ENCODE measurements at places on chromosomes 4 and X. TPM values are rescaled to one million over a fixed set of nuclear protein-coding genes. Genes with fewer than 3 reads are reported as not detected.

- DNase-seq: no peak
Observed at GRCh38 chr4:52939739-52940138, 77.6 kb downstream of the RASL11B start.

- DNase-seq: peak; percentile 69
Observed at GRCh38 chr4:127214016-127214415, 418.7 kb upstream of the INTU start.

Gene SCML1
- 20.5 TPM for polyA plus RNA-seq

DNA sequence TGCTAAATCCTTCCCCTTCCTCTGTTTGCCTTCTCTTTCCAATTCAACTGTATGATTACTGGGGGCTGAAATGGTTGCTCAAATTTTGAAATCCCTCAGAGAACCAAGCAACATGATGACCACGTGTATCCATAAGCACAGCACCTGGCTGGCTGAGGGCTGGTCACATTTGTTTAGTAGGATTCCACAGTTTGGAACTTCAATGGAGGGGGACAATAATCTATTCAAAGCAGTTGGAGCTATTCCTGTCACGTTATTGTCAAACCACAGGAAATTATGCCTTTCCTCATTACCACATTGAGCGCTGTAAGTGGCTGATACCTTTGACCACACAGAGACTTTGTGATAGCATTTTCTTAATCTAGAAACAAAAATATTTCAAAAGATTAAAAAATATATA, 7.0 kb downstream of the TMSB4X start:
- no peak for DNase-seq

Gene MAML3
- 13.3 TPM for polyA plus RNA-seq

Gene IL1RAPL1
- polyA plus RNA-seq: 0.33 TPM

- no peak for DNase-seq
Observed at GRCh38 chrX:135541351-135541750, 20.9 kb downstream of the INTS6L start.

DNA sequence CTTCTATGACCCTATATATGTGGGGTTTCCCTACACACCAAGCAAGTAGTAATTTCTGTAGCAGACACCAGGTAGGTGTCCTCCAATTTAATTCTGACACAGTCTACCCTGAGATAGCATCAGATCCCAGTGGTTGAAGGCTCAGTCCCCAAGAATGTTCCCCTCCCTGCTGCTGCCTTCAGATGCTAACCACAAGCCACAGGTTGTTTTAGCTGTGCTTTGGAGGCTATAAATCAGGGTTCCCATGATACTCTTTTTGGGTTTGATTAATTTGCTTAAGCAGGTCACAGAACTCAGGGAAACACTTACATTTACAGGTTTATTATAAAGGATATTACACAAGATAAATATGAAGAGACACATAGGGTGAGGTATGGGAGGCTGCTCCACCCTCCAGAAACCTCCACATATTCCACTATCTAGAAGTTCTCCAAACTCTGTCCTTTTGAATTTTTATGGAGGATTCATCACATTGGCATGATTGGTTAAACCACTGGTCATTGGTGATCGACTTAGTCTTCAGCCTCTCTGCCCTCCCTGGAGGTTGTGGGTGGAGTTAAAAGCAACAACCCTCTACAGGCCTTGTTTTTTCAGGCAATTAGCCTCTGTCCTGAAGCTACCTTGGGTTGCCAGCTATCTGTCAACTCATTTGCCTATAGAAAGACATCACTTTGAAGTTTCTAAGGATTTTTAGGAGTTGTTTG, 50.8 kb downstream of the GRIA2 start:
- no peak for DNase-seq

DNA sequence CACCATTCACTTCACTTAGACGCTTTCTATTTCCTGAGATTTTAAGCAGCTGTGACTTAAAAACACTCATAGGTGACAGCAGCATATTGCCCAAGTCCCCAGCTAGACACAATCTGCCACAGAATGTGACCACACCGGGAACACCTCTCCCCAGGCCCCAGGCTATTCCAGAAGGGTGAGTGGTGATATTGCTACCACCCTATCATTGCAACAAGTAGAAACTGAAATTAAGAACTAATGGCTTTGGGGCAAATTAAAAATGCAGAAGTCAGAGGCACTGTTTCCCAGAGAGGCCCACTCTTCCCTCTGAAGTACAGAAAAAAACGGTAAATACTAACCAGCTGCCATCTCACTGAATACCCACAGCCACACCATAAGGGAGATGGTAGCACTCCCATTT, 35.0 kb downstream of the QDPR start:
- no peak for DNase-seq

DNA sequence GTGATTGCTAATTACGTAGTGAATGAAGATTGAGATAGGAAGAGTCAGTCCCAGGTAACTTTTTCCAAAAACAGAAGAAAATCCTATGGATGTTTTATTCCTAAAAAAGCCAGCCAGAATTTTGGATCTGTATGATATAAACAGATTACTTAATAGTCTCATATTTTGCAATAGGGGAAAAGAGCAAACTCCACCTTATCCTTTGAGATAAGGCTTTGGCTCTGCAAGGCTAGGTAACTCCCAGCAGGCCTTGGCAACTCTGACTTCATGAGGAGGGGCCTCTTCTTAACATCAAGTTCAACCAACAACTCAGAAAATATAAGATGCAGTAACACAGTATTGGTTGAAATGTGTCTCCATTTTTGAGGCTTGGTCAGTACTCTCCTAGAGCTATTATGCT, 98.7 kb upstream of the SLC4A4 start:
- no peak for DNase-seq

DNA sequence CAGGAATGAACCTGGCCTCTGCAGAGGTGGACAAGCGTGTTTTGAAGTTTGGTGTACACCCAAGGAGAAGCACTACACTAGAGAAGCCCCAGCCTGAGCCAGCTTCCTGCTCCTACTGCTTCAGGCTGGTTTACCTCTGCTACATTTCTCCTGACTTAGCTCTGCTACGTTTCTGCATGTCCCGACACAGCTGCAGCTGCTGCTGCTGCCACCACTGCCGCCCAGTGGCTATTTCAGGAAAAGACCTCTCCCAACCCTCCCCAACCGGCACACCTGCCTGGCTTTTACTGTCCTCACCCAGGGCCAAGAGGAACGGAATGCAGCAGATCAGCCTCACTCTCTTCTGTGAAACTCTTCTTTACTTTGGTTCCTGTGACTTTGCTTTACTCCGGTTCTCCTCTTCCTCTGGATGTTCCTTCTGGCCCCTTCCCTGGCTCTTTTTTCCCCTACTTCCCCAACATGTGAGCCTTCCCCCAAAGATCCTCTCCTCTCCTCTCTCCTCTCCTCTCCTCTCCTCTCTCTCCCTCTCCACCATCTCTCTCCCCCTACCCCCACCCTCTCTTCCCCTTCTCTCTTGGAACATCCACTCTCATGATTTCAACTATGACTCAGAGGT, 3.1 kb upstream of the P2RY4 start:
- peak; percentile 4 for DNase-seq

Gene KCNIP4
- polyA plus RNA-seq: 4.1 TPM

Gene NXT2
- polyA plus RNA-seq: 25.2 TPM

GRCh38 chrX:9160698-9161329, 126.9 kb upstream of the FAM9B start:
- DNase-seq: no peak

GRCh38 chrX:31061091-31061490, 10.8 kb downstream of the FTHL17 start:
- no peak for DNase-seq

- DNase-seq: no peak
Observed at GRCh38 chr4:77079281-77079680, 3.5 kb upstream of the CCNI start.

DNA sequence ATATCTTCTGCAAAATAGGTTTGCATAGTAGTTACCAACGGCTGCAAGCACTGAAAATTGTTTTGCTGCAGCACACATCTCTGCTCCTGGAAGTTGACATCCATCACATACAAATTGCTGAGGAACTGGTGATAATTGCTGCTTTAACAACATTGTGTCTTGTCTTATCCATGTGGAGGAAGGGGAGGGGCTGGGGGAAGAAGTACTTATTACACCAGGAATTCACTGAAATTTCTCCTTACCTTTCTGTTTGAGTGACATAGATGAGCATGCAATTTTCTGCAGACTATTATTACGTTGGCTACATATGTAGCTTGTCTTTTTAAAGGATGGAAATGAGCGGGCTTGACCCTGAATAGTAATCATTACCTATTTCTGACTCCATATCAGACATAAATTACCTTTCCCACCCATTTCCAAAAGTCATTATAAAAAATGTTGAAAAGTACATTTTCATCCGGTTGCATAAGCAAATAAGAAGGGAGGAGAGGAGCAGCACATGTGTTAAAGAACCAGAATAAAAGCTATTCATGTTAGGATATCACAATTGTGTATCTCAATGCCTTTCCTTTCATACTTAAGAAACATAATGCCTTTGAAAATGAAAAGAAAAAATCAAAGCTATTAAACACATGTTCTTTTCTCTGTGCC, 1905.6 kb downstream of the PCDH7 start:
- no peak for DNase-seq

DNA sequence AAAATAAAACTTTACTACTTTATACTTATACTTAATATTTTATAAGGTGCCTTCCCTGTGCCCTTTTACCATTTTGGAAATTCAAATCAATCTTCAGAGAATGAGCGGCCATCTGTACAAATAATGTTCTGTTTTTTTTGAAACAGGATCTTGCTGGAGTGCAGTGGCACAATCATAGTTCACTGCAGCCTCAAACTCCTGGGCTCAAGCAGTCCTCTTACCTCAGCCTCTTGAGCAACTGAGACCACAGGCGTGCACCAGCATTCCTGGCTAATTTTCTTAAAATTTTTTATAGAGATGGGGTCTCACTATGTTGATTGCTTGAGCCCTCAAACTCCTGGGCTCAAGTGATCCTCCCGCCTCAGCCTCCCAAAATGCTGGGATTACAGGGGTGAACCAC, 53.5 kb downstream of the FAM114A1 start:
- no peak for DNase-seq

GRCh38 chr4:186932631-186933187, 209.1 kb upstream of the FAT1 start:
- DNase-seq: peak; percentile 92

DNA sequence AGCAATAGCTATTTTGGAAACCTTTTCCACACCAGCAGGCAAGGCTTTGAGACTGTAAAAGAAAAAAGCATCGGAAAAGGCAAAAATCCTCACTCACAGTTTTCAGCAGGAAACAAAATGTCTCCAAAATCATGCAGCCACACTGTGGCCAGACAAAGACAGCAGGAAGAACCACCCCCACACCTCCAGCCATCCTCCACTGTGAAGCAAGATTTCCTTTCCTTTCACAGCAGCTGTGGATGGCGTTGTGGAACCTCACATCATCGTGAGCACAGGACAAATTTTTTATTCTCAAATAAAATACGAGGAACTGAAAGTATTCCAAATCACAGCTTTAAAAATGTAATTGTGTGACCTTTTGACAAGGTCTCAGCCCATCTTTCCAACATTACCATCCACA, 351.7 kb upstream of the NOCT start:
- DNase-seq: no peak

DNA sequence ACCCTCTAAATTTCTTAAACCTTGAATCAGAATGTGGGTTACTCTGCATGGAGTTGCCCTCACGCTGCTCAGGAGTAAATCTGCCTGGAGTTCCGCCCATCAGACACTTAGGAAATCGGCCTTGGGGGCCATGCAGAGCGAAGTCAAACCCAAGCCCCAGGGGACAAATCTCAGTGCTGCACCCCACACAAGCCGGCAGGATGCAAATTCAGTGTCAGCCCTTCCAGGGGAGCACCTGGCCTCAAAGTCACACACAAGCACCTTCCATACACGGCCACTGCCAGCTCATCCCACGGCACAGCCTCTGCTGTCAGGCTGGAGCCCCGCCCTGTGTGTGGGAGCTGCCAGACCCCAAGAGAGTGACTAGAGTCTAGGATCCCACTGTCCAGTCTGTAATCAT, 27.4 kb downstream of the RNF212 start:
- DNase-seq: no peak

Gene PLAC1
- polyA plus RNA-seq: 0.33 TPM

GRCh38 chrX:19739683-19740082, 147.7 kb downstream of the SH3KBP1 start:
- no peak for DNase-seq

Data from right lung (tissue), 10 donors.